ENCODE measurements at places on chromosomes 7 and 10.

DNA sequence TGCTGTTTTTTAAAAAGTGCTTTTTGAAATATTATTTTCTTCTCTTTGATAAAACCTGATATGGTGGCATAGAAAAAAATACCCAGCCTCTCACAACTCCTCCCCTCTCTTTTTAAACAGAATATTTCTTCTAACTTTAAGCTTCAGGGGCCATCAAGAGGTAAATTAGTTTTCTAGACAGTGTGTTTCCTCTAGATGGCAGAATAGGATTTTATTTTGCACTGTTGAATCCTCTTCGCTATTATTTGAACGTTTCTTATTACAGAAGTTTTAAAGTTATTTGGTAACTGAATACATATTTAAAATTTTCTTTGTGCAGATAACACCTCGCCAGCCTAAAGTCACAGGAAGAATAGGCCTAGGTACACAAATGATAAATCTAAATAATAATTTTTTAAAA lies 30.3 kb downstream of the ARL5B start:
- no peak for ATAC-seq

DNA sequence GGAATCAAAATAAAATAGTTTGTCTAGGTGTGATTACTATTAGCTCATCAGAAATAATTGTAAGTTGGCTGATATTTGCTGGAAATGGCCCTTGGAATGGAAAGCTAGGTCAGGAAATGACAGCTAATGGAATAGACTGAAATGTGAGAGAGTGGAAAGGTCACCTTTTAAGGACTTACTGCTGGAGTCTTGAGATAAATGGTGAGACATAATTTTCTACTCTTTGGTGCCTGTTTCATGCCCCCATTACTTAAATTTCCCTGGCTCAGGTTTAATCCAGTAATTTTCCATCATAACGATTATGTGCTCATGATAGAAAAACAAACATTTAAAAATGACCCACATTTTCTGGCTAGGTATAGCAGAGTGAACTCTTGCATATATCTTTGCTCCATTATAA lies 123.6 kb downstream of the ADAM22 start:
- ATAC-seq, result no peak

DNA sequence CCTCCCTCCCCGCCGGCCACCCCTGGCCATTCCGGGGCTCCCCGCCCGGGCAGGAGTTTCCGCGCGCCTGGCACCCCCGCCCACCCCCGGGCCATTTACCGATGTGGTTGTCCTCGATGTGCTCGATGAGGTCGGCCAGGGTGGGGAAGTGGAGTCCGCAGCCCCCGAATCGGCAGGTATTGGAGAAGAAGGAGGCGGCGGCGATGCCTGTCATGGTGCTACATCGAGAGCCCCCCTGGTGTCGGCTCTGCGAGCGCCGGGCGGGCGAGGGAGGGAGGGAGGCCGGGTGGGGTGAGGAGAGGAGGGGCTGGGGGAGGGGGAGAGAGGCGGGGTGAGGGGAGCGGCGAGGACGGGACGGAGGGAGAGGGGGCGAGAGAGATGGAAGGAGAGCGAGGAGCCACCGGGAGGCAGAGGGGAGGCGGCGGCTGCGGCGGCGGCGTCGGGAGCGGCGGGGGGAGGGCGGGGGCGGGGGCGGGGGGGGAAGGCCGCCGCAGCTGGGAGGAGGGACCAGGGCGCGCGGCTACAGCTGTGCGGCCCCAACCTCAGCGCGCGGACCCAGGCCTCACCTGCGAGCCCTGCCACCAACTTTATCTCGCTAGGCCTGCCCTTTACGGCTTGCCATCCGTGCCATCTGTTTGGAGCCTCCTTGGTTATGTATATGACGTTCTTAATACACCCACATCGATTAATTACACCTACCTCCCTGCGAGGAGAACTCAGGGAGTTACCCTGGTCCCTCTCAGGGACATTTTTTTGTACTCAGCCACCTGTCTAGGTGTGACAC lies at the start of gene JAZF1:
Gene JAZF1 (minus strand): TSS at position 432 of the 784 bp plus-strand sequence.
- peak; percentile 37 for ATAC-seq

GRCh38 chr7:105916603-105917002 lies 40.2 kb upstream of the ATXN7L1 start:
- no peak for ATAC-seq

DNA sequence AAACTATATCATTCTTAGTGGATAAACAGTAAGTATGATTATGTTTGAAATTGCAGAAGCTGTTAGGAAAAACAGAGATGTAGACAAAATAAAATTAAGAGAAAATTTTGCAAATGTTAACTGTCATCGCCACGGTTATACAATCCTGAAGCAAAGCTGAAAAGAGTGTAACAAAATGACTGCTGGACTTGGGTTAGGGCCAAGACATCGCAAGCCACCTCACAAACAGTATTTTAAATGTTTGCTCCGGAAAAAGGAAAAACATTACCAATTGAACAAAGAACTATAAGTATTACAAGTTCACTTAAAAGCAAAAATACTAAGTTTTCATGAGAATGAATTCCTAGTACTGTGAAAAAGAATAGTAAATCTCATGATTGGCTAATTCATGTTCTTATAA lies 60.0 kb downstream of the FAM13C start:
- no peak for ATAC-seq

DNA sequence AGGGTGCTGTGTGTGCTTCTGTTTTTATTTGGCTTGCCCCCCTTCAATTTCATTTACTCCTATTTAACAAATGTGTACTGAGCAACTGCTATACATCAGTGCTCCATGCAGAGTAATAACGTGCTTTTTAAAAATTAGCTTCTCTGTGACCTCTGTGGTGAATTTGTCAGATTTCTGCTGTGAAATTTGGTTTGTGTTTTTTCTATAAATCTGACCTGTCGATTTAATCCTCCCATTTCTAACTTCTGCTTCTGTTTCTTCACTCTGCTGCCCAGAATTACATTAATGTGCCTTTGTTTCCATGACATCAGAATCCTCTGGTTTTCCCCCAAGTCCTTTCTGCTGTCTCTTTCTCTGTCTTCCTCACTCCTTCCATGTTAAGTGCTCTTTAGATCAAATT lies 123.8 kb upstream of the CACNA2D1 start:
- ATAC-seq, result no peak

DNA sequence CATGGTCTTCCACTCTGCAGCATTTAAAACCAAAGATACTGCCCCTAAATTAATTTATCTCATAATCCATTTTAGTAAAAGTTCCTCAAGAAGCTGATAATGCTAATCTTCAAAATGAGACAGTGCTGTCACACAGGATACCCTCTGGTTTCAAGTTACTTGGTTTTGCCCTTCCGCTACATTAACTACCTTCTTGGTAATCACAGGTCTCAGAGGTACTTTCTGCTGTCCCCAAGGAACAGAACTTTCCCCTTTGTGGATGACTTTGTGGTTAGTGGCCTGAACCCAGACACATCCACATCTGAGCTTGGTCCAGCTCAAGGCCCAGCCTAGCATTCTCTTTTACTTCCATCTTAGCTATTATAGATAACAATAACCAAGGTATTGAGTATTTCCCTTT lies 88.8 kb upstream of the TMEM26 start:
- ATAC-seq, result no peak

DNA sequence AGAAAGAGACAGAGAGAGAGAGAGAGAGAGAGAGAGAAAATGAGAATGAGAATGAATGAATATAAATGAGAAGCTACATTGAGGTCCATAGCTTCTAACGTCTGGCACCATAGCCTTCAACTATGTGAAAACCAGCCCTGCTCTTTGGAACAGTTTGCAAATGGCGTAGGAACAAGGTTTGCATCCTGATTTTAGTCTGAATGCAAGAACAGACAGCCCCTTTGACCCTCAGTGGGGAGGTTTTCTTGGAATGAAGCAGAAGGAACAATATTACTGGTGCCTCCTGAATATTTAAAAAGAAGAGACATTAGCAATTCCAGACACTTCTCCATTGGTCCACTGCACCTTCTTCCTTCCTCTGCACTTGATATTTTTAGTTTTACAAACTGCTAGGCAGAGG lies 23.0 kb downstream of the LHPP start:
- ATAC-seq, result no peak

DNA sequence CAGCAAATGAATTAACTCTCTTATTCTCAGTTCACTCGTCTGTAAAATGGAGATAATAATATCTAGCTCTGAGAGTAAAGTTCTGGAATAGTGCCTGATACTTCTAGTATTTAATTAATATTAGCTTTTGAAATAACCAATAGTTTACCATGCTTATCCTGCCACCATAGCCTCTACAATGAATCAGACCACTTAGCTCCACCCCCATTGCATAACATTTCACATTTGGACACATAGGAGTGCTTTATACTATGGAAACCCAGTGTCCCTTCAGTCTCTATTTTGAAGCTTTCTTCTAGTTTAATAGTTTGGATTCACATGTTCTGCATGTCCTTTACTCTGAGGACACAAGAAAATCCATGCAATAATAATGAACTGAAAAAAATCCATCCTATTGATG lies 427.3 kb upstream of the C7orf33 start:
- no peak for ATAC-seq

- ATAC-seq, result no peak
Observed at GRCh38 chr7:112459645-112460044, 9.4 kb downstream of the IFRD1 start.

DNA sequence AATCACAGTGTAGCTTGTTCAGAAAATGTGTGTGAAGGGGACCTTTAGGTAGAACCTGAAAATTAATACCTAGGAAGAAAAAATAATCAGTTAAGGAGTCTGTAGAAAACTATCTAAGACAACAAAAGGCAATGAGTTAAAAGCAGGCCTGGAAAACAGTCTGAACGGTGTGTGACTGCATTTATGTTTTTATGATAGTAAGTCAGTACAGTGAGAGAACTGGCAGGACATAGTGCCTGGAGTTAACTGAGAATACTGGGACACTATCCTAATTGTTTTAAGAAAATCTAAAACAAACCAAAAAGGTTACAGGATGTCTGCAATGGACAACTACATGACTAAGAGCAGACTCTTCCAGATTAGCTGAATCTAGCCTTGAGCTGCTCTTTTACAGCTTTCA lies 17.9 kb downstream of the CRPPA start:
- no peak for ATAC-seq

GRCh38 chr10:93062514-93063143 lies 2.0 kb downstream of the CYP26C1 start:
- peak; percentile 67 for ATAC-seq

GRCh38 chr10:20892011-20892585 lies 5.0 kb downstream of the NEBL start:
- no peak for ATAC-seq

DNA sequence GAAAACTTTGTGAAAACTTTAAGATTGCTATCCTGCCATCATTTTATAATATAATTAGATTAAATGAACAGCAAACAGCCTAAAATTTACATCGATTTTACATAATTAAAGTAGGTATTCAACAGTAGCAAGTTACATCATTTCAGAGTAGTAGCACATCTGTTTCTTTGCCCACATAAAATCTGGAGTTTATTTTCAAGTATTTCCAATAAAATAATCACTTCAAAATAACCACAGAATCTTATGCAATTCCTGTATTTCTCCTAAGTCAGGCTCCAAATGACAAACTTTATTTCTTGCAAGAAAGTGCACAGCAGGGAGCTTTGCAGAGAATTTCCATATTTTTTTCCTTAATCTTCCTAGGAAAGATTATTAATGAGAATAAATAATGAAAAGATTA lies 82.6 kb downstream of the CUBN start:
- ATAC-seq, result no peak

DNA sequence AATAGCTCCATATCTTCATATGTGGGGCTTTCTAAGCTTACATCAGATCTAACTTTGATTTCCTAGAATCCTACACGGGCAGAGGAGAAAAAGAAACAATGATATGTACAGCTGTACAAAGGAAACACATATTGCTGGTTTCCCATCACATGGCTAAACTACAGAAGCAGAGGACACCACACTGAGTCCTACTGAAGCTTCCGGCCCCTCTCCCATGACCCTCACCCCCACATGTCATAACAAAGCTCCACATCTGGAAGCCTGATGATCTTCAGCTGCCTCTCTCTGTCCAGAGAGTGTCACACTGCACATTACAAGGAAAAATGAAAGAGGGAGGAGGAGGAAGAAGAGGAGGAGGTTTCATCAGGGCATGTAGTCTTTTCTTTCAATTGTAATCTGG lies 14.0 kb downstream of the SLC16A12 start:
- no peak for ATAC-seq

- no peak for ATAC-seq
Observed at GRCh38 chr10:70668454-70668970, 3.8 kb upstream of the ADAMTS14 start.

- ATAC-seq, result no peak
Observed at GRCh38 chr10:104021246-104021645, 54.3 kb downstream of the SLK start.
